ENCODE measurements at places on chromosomes 12 and 14. TPM values are rescaled to one million over a fixed set of nuclear protein-coding genes. Genes with fewer than 3 reads are reported as not detected.

The MYF5 gene
- not detected for total RNA-seq

The TRHDE gene
- 9.1 TPM for total RNA-seq

The TMEM229B gene
- total RNA-seq, result 21.5 TPM

The PRB2 gene
- total RNA-seq, result not detected

The CSAD gene
- total RNA-seq, result 0.89 TPM

The KLHDC1 gene
- 0.20 TPM for total RNA-seq

The MAP3K9 gene
- 5.8 TPM for total RNA-seq

The PARPBP gene
- total RNA-seq, result 22.3 TPM

The ASCL1 gene
- not detected for total RNA-seq

The ANG gene
- total RNA-seq, result 3.0 TPM

The SLC8A3 gene
- 0.05 TPM for total RNA-seq

The CCDC184 gene
- not detected for total RNA-seq

The DBX2 gene
- total RNA-seq, result not detected

The SERPINA5 gene
- total RNA-seq, result 0.05 TPM

GRCh38 chr14:30240018-30240417 is 312.4 kb upstream of the PRKD1 start:
- DNase-seq, result no peak

GRCh38 chr14:49505041-49505766 is 81.0 kb downstream of the RPS29 start:
- DNase-seq, result peak; percentile 57

- peak; percentile 15 for DNase-seq
These were observed 84.1 kb downstream of the FGD4 start for GRCh38 chr12:32483499-32483898.

DNA sequence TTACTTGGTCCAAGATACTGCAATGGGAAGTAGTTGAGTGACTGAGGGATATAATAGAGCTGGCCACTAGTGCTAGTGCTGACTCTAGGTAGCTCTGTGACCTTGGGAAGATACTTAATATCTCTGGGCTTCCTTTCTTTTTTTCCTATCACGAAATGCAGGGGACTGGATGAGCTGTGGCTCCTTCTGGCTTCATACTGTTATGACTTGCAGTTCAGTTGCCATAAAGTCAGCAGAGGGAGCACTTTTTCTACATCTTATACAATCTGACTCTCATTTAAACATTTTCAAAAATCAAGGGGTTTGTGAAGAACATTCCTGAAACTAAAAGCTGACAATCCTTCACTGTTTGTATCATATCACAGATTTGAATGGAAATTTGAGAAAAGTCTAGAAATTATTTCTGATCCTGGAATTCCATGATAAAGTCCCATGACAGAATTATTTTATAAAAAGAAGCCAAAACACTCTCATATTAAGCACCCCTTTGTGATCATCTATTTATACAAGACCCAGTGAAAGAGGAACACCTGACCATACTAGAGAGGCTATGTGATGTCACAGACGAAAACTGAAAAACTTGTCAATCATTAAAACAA is 5.3 kb downstream of the BHLHE41 start:
- DNase-seq, result peak; percentile 66

DNA sequence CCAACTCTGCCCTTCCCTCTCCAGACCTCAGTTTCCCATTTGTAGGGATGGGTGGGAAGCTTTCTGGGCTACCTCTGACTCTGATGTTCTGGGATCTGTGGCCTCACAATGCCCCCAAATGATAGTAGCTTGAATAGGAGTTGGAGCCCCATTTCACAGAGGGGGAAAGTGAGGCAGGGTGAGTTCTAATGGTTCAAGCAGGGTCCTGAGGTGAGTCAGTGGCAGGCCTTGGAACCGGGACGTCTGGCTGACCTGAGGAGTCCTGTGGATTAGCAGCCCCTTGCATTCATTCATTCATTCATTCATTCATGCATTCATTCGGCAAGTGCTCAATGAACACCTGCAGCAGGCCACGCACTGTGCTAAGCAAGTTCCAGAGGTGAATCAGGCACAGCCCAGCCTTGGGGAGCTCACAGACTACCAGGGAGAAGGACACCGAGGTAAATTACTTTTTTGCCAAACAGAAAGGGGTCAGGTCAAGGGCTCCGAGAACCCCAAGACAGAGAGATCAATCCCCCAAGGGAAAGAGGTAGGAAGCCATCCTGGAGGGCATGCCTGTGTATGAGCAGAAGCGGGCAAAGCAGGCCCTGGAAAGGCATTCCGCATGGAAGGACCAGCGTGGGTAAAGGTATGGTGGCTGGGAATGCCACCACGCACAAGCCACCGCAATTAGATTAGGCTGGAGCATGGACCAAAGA is 818 bp upstream of the TMEM119 start:
- no peak for DNase-seq

DNA sequence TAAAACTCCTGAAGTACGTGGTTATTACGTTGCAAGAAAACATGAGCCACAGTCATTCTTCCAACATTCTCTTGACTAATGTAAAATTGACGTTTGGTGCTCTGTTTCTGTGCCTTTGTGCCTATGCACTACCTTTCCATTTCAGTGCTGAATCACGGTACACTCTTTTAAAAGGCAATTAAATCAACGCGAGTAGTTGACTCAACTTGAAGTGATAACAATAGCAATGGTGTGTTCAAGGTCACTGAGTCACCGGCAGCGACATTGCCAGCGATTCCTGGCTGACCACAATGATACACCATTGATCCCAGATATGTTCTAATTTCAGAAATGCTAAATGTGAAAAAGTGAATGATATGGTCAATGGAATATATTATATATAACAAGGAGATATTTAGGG is 17.8 kb downstream of the AK7 start:
- DNase-seq, result peak; percentile 87

DNA sequence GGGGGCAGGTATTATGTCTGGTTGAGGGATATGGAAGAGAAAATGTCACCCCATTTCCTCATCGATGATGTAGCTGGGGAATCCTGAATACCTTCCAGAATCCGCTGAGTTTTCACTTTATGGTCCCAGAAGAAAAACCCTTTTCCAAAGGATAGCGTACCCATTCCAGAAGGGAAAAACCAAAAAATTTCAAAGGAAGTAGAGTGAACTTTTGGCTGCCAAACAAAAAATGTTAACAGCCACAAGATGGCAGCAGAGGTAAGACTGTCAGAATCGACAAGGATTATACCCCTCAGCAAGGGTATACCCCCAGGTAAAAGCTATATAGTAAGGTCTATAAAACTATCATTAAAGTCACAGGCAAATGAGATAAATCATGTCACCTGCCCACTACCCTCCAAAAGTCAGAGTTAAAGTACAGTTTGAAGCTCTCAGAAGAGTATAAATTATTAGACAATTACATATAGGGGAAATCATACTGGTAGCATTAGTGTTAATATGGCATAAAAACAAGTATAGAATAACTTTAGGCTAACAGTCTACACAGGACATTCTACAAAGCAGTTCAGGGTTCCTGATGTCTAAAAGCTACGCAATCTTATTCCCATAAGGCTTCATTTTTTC is 18.0 kb downstream of the ACIN1 start:
- DNase-seq, result peak; percentile 34

DNA sequence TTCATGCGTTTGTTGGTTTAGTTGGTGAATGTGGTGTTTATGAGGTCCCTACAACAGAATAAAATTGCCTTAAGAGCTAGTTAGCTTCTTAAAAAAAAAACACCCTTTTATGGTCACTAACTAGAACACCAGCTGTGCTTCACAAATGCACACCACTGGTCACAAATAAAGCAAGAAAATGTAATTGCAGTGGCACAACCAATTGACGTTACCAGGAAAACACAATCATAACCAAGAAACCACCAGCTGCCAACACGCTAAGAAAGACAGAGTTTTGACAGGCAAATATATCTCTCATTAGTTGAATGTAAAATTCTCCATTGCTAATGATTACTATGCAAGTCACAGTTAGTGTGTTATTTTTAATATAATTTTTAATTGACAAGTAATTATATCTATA is 389.9 kb downstream of the ADAMTS20 start:
- DNase-seq, result no peak

GRCh38 chr12:131437706-131438492 is 273.0 kb upstream of the SFSWAP start:
- no peak for DNase-seq

DNA sequence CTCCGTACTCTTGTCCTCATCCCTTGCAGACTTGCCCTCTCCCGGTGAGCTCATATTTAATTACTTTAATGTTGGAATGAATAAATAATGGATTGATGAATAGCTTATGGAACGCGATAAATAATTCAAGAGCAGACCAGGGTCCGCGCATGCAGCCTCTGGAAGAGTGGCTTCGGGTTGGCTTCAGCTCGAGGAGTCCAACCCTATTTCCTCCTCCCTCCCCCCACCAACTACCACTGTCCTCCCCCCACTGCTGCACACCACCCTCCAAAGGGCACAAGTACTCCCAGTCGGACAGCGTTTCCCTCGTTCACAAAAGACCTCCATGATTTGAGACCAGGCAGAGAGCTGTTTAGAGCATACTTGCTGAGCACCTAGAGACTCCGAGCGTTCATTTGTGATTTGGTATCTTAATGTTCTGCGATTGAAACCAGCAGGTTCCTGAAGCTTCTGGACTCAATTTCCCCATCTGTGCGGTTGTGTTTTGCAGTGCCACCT is 647 bp upstream of the SIX1 start:
- DNase-seq, result peak; percentile 58

DNA sequence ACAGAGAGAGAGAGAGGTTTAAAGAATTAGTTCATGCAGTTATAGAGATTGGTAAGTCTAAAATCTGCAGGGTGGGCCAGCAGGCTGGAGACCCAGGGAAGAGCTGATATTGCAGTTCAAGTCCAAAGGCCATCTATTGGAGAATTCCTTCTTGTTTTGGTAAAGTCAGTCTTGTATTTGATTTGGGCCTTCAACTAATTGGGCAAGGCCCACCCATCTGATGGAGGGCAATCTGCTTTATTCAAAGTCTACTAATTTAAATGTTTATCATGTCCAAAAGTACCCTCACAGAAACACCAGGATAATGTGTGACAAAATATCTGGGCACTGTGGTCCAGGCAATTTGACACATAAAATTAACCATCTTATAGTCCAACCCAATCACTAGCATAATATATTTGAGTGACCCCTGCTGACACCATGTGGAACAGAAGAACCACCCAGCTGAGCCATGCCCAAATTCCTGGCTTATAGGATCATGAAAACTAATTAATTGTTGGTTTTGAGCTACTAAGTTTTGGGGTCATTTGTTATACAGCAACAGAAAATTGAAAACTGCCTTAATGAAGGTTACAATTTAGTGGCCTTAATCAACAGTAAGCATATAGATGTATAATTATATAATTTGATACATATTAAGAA is 109.1 kb upstream of the PLXNC1 start:
- DNase-seq, result no peak

GRCh38 chr12:95463050-95463449 is 10.9 kb upstream of the METAP2 start:
- no peak for DNase-seq

GRCh38 chr12:52166672-52167071 is 25.1 kb downstream of the KRT80 start:
- no peak for DNase-seq

GRCh38 chr12:102435827-102436436 is 44.4 kb downstream of the IGF1 start:
- DNase-seq, result no peak

DNA sequence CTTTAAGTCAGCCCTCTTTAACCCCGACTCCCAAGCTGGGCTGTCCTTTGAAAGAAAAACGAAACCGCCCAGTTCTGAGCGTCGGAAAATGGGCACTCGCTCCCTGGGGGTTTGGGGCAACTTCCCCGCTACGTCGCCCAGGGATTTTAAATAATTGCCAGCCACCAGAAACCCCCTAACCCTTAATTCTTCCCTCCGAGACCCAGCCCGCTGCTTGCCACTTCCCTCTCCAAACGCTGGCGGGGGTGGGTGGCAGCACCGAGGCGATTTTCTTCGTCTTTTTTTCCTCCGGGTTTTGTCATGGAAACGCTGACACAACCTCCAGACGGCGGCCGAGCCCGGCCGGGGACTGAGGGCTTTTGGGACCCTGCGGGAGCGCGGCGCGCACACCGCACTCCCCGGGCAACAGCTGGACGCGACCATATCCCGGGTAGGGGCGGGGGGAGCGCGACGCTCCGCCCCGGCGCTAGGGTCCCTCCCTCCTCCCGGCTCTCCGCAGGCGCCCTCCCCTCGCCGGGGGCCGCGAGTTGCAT is at the start of gene CHST11:
Gene CHST11, plus strand, starts transcription at position 532 of the 533 bp plus-strand sequence.
- DNase-seq, result peak; percentile 81

- no peak for DNase-seq
These were observed 83.1 kb upstream of the PAWR start for GRCh38 chr12:79773896-79774295.

DNA sequence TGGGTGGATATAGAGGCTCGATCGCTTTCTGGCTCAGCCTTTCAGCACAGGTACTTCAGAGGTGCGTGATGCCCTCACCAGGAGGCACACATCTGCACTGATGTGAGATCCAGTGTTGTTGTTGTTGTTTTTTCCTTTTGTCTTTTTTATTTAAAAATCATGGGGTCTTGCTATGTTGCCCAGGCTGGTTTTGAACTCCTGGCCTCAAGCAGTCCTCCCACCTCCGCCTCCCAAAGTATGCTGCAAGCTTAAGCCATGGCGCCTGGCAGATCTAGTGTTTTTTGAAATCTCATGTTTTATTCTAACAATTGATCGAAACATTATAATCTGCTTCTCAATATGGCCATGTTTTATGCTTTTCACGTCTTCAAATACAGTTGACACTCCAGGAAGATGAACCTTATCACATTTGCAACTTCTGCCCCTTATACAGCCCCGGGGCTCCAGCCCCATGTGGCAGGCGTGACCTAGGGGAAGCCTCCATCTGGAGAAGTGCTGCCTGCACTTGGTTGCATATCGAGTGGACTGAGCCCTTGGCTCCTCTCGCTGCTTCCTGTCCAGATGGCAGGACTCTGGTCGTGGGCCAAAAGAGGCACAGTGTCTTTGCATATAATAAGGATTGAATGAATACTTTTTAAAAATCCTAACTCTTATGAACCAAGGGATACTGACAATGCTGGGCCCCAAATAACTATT is 71.7 kb downstream of the TRAF3 start:
- no peak for DNase-seq

DNA sequence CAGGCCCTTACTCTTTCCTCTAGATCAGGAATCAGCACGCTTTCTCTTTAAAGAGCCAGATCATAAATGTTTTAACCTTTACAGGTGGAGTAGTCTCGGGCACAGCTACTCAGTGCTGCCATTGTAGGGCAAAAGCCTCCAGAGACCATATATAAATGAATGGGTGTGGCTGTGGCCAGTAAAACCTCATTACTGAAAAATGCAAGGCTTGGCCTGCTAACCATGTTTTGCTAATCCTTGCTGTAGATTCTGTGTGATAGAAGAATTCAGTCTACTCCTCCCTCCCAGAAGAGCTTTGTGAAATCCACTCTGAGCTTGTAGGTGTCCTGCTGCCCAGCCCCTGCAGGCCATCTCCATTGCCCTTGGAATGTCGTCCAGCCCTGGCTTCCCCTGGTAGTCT is 58.1 kb downstream of the HSP90AA1 start:
- DNase-seq, result peak; percentile 55

- DNase-seq, result no peak
These were observed at the start of gene DNAH10 for GRCh38 chr12:123761841-123762714. Gene DNAH10, plus strand, starts transcription at chr12:123762301. Its CDS starts 36 bp downstream, at chr12:123762337.

- DNase-seq, result no peak
These were observed 3.6 kb downstream of the TNS2 start for GRCh38 chr12:53053218-53054111.
